ENCODE measurements at places on chromosomes 7 and 10. TPM values are rescaled to one million over a fixed set of nuclear protein-coding genes. Genes with fewer than 3 reads are reported as not detected.

DNA sequence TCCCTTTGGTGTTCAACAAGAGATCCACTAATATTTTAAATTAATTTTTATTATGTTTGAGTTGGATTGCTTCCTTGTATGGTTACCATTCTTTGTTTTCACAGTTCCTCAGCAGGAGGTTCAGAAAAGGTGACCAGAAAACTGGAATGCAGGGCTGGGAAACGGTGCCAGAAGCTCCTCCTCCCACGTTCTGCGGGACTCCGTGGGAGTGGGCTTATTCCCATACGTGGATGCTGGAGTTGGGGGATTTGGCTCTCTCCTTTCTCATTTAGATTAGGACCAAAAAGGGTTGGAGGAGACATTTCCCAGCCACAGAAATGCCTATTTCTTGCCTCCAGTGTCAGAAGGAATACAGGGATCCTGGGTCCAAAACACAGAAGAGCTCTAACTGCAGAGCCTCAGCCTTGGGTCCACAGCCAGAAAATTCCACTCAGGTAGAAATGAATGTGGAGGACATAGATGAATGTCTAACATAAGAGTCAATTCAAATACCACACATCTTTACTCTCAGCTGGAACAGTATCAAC, 56.0 kb downstream of the SORBS1 start:
- DNase-seq: no peak

DNA sequence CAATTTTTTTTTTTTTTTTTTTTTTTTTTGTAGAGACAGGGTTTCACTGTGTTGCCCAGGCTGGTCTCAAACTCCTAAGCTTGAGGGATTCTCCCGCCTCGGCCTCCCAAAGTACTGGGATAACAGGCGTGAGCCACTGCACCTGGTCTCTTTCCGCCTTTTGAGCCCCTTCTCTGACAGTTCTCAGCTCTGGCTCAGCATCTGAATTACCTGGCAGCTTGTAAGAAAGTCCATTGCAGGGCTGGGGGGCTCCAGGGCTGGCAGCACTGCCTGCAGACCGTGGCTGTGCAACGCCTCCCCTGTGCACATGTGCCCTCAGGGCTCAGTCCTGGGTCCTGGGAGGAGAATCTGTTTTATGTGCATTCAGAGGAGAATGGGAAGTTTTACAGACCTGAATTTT, 37.6 kb downstream of the VWA2 start:
- no peak for DNase-seq

- no peak for DNase-seq
These were observed 231.2 kb upstream of the STK17A start for GRCh38 chr7:43351683-43352082.

The GRID2IP gene
- 0.81 TPM for total RNA-seq

The BAIAP2L1 gene
- 0.38 TPM for total RNA-seq

The CPA4 gene
- total RNA-seq: not detected

The MMD2 gene
- not detected for total RNA-seq
